Activated naive CD4-positive, alpha-beta T cell (primary cell): ENCODE measurements at places on chromosomes 6 and 20.

DNA sequence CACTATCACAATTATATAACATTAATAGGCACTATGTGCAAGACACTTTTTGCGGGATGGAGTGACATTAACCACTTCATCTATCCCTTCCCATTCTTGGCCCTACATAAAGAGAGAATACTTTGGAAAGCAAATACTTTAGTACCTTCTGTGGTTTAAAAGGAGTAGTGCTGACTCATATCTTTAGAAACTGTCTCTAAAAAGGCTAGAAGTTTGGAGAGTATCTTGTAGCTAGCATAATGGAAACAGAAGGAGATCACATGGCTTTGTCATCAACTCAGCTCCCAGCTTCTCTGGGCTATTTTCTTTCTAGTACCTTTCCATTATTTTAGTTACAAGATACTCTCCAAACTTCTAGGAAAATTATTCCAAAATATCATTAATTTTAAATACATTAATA lies 157.5 kb downstream of the ADGRG6 start:
- no peak for DNase-seq

DNA sequence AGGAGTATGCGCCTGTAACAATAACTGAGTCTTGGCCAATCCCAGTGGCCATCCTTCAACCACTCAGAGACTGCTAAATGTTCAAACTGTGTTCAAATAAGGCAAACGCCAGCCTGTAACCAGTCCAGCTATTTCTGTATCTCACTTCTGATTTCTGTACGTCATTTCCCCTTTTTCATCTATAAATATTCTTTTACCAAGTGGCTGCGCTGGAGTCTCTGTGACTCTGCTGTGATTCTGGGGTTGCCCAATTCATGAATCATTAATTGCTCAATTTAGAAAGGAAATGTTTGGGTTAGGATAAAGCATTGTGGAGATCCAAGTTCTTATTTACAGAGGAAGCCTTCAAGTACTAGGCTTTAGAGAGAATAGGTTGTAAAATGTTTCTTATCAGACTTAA lies 89.8 kb upstream of the UST start:
- no peak for DNase-seq

- no peak for DNase-seq
Measured at GRCh38 chr20:25125636-25126035, 43.7 kb upstream of the VSX1 start.

DNA sequence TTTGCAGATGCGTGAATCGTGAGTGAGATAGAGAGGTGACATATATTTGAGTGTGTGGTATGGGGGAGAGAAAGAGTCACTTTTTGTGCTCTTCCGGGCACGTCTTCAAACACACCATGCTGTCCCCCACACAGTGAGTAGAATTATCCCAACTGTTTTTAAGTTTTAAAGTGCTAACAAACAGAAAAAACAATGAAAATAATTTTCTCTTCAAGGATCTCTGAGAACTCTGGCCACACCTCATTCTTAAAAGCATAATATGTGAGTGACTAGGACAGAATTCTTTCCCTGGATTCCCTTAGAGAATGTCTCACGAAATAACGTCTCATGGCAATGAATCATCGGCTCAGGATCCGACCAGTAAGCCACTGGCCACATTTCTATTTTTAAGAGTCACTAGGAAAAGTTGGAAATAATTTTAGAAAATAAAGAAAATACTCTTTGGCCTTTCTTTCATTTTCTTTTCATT lies 235.7 kb upstream of the ZNF217 start:
- DNase-seq, result no peak

DNA sequence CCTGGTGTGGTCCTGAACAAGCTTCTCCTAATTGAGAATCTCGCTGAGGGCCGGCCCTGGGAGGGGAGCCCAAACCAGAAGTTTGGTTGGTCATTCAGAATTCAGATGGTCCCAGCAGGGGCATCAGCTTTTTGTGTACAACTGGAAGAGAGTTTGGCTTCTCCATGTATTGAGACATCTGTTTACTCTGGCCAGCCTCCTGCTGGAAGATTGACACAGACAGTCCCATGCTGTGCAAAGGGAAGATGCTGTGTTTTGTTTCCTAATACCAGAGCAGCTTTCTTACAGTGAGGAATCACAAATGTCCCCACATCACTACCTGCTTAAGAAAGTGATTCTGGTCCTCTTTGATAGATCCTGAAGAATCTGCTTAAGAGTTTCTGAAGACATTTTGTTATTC lies 97.8 kb downstream of the PLEKHG1 start:
- no peak for DNase-seq

- DNase-seq, result no peak
Measured at GRCh38 chr6:139242457-139243240, 49.1 kb downstream of the TXLNB start.

DNA sequence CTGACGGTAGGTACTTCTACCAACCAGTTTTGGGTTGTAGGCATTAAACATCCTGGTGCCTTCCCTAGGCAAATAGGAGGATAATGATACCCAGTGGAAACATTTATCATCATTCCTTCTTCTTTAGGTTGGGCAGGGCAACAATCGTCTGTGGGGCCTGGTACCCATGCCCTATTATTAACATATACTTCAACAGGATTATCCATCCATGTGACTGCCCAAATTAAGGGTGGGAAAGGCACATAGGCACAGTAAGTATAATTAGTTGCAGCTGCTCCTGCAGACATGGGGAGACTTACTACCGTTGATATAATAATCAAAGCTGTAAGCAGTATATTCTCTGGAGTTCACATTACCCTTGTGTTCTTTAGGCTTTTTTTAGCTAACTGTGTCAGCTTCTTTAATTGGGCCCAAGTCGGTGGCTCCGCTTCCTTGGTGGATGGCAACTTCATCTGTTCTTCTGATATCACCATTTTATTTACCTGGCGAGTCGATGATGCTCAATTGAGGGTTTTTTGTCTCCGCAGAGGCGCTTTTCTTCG lies 16.8 kb downstream of the RPL7L1 start:
- no peak for DNase-seq

GRCh38 chr20:22381812-22382416 lies 202.5 kb downstream of the FOXA2 start:
- no peak for DNase-seq

DNA sequence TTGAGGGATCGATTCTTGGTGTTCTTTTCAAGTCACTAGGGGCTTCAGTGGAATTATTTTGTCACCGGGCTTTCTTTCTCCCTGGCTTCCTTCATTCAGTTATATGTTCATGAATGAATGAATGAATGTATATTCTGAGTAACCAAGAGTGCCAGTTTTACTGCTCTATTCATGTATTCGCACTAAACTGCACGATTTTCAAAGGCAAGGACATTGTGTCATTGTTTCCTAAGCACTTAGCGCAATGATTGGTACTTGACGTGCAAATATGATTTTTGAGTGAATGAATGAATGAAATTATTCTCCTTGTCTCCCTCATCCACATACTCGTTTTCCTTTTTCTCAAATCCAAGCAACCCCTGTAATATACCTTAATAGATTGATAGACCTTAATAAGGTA lies 822 bp downstream of the AFG1L start:
- no peak for DNase-seq

DNA sequence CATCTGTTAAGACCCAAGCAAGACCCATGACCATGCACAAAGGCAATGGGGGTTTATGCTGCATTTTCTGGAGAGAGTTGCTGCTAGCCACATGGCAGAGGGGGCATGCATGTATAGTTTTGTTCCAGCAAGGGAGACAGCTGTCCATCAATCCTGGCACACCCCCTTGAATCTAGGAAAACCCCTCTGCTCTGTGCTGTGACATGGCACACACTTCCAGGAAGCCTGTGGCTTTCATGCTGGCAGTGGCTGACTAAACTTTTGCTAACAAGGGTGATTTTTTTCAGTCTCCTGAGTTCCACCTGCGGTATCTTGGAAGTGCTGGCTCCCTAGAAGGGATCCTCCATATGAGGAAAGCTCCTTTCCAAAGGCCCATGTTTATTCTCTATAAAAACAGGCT lies 9.1 kb upstream of the CST4 start:
- DNase-seq, result no peak

DNA sequence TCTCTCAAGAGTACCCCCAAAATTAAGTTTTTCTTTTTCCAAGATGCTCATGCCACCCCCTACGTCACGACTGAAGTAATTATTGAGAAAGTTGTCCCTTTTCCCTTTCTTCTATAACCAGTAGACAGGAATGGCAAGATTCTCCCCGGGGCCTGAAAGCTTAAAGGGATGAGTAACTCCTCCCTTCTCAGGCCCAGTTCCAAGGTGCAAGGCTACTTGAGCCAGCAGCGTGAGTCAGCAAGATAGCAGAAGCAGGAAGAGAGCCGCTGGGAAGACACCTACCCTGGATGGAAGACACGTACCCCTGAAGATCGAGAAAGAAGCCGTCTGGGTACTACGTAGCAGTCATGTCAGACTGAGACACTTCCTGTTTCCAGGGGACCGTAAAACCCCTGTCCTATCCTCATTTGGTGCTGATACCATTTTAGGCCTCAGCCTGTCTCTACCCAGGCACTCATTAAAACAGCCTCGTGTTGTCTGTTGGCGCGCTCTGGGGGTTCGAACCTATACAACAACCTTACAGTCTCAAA lies 241.0 kb downstream of the ADGRG6 start:
- no peak for DNase-seq

- DNase-seq, result no peak
Measured at GRCh38 chr20:3869839-3870634, 19.1 kb upstream of the PANK2 start.

GRCh38 chr6:1388630-1389368 lies 577 bp upstream of the FOXF2 start:
- DNase-seq, result no peak

- no peak for DNase-seq
Measured at GRCh38 chr6:107082045-107082444, 33.3 kb downstream of the BEND3 start.

GRCh38 chr6:36130667-36131510 lies 576 bp downstream of the MAPK13 start:
- DNase-seq, result no peak

GRCh38 chr6:38636027-38636426 lies 3.7 kb downstream of the BTBD9 start:
- no peak for DNase-seq

DNA sequence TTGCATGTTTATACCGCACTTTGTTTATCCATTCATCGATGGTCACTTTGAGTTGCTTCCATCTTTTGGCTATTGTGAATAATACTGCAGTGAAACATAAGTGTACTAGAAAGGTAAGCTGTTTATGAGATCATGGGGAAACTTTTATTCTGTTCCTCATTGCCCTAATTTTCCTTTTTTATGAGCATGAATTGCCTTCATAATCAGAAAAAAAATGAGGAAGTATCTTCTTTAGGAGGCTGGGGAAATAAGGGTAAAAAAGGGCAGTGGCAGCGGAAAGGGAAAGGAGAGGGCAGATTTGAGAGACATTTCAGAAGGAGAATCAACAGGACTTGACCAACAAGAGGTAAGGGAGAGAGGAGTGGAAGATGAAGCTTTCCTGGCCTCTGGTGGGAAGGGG lies 14.3 kb upstream of the SERINC3 start:
- no peak for DNase-seq

- DNase-seq, result no peak
Measured at GRCh38 chr6:42140032-42140431, 2.4 kb downstream of the C6orf132 start.

DNA sequence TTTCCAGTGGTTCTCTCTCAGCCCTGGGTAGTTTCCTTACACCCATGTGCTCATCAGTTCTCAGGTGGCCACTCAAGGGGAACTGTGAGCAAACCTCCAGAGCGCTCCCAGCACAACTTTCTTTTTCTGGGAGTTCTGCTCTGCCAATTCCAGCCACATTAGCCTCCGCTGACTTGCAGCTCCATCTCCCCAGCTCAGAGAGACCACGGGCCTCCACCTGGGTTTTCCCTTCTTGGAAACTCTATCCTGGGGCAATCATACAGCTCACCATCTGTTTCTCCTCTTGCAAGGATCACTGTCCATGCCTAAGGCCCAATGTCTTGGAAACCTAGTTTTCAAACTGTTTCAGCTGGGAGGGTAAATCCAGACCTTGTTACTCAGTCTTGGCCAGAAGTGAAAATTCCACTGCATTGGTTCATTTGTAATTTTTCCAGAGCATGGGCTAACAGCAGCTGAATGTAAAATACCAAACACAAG lies 129.9 kb downstream of the EYA2 start:
- DNase-seq, result no peak

DNA sequence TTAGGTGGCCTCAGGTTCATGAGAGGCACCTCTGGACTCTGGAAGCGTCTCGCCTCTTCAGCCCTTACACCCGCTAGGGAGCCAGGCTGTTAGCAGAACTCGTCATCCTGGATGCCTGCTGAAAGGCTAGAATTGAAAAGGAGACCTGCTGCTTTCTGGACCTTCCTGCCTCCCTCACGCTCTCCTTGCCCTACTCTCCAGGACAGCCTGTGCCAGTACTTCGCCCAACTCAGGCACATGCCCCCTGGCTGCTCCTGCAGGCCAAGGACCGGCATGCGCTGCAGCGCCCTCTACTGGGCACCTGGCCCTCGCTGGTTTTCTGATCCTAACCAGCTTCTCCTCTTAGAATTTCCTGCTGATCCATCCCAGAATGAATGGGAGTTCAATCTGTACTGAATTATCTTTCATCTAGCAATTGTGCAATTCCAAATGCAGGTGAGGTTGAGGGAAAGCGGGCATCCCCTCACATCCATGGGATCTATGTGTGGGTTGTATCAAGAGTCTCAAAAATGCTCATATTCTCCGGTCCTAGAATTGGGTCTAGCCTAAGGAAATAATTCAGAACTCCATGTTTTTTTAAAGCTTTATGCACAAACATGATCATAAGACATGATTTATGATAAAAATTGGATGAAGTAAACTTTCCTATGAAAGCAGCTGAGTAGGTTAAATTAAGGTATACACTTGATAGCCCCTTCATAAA lies 78.0 kb downstream of the PTPN1 start:
- DNase-seq, result peak; percentile 72

DNA sequence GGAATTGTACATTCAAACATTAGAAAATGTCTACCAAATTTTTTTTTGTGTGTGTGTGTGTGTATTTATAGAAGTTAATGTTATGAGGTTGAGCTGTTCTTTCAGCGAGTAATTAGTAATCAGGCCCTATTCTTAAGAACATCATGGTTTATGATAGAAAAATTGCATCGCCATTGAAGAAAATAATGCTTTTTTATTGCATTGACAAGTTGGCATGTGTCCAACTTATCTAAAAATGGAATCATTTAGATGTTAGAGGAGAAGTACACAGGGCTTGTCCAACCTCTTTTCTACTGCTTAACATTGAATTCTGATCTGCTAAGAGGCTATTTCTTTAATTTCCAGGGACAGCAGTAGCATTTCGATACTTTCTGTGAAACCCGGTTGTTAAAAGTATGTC lies 61.6 kb upstream of the ADGRG6 start:
- no peak for DNase-seq

DNA sequence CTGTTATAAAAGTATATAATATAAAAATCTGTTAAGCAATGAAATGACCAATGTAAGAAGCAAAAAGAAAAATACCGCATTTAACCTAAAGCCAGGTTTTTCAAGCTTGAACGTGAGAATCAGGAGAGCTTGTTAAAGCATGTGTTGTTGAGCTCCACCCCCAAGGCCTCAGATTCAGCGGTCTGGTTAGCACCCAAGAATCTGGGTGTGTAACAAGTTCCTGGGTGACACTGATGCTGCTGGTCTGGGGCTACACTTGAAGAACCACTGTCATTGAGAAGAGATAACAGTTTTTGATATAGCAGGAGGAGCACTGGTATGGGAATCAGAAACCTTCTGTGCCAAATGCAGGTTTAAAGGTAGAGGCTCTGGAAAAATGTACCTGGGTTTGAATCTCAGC lies 154.0 kb downstream of the ID4 start:
- no peak for DNase-seq

- no peak for DNase-seq
Measured at GRCh38 chr6:25014791-25015560, 79.2 kb upstream of the RIPOR2 start.

- no peak for DNase-seq
Measured at GRCh38 chr6:109253366-109253765, 128.9 kb downstream of the CD164 start.
